NCI-H69 (cell line): ENCODE measurements at places on chromosomes 13 and 19.

DNA sequence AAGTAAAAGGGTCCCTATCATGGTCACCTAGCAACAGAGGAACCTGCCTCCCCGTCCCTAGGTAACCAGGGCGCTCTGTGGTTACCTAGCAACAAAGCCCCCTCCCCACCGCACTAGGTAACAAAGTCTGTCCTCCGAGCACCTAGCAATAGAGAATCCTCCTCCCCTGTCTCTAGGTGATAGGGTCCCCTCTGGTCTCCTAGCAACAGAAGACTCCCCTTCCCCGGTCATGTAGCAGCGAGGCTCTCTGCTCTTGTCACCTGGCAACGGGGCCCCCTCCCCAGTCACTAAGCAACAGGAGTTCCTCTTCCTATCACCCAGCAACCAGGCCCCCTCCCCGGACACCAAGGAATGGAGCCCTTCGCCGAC is 307 bp downstream of the JOSD2 start:
- peak; percentile 96 for DNase-seq

DNA sequence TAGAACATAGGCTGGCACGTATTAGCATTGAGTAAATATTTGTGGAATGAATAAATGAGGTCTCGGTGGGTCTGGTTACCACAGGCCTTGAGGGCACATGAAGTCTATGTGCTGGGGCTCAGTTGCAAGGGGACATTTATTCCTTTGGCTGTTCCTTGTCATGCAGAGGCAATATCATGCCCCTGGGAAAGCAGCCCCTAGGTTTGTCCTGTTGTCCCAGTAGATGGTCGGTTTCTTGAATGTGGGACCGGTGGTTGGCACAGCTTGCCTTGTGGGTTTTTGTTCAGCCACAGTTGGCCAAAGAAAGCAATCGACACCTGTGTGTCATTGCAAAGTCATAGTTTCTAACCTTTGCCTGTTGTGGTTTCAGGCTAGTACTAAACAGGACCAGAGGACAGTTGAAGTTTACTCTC is 24.7 kb upstream of the GPR183 start:
- DNase-seq, result peak; percentile 16

DNA sequence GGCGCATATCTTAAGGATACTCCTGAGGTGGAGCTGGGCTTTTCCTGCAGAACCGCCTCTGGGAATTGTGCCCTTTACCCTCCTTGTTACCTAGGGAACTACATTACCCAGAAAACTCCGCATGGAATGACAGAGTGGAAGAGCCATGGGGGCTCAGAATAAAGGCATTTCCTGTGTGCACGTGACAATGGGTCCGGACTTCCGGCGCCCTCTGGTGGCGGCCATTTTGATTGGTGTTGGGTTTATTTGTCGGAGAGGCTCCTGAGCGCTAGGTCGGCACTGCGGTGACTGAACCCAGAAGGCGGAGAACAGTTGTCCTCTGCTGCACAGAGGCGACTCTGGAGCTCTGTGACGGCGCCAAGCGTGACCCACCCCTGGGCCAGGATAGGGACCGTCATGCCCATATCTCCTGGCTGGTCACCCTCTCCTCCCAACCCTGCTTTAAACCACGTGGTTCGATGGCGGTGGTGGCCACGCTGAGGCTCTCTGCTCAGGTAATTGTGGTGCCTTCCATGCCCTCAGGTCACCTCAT is at the start of gene ZNF587B:
ZNF587B (plus strand) TSS at position 229 of the 532 bp plus-strand sequence; CDS start at position 459, 230 bp downstream.
- peak; percentile 55 for DNase-seq

DNA sequence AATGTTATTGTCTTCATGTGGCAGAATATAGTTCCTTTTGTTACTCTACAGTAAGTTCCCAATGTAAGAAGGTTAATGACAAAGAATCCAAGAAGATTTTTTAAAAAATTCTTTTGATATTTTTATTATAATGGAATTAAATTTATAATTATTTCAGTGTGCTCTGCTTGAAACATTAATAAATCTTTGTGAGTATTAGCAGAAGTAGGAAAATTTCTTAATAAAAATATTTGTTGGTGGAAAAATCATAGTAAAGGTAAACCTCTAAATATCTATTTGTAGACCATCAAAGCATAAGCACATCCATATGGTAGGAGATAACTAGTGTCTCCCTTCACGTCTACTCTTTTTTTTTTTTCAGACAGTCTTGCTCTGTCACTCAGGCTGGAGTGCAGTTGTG is 4.3 kb downstream of the CSNK1A1L start:
- no peak for DNase-seq

GRCh38 chr19:29971002-29971401 is 29.0 kb downstream of the URI1 start:
- peak; percentile 8 for DNase-seq

- no peak for DNase-seq
These were observed 13.2 kb upstream of the ASF1B start for GRCh38 chr19:14149509-14149994.

DNA sequence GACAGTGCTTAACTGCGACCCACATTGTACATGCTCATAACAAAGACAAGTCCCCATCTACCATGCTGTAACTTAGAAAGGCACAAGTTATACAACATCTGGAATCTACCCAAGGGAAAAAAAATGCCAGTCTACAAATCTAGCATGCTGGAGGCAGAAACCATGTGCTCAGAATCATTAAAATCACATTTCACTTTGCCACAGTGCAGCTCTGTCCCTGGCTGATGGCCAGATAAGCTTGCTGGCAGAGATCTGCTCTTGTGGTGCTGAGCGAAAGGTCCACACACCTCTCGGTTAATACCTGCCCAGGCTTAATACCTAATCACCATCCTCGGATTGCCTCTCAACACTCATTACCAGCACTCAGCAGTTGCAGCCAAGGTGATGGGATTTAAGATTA is 74.1 kb upstream of the UQCRFS1 start:
- DNase-seq, result no peak

GRCh38 chr19:821825-822503 is at the start of gene PLPPR3:
Gene PLPPR3 (minus strand): TSS chr19:821955. CDS start chr19:821559, 396 bp downstream.
- peak; percentile 54 for DNase-seq

DNA sequence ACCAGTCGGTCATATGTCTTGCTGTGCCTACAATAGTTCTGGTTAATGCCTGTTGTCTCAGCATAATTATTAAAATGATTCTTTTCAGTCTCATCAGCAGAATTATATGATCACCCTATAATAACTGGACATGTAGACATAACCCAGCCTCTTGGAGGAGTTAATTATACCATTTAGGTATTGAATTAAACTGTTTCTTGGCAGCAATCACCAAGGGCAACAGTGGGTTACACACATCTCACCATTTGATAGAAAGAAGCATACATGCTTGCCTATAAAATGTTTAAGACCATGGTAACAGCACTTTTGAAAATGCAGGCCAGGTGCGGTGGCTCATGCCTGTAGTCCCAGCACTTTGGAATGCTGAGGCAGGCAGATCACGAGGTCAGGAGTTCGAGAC is 184.6 kb downstream of the RGCC start:
- DNase-seq, result peak; percentile 90

DNA sequence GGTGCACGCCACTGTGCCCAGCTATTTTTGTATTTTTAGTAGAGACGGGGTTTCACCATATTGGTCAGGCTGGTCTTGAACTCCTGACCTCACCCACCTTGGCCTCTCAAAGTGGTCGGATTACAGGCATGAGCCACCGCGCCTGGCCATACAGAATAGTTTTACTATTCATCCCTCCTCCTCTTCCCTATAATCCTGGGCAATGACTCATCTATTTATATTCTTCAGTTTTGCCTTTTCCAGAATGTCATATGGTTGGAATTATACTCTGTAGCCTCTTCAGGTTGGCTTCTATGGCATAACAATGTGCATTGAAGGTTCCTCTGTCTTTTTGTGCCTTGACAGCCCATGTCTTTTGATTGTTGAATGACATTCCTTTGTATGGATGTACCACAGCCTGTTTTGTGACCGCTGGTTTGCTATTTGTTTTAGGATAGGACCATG is 22.2 kb upstream of the LRP3 start:
- no peak for DNase-seq

DNA sequence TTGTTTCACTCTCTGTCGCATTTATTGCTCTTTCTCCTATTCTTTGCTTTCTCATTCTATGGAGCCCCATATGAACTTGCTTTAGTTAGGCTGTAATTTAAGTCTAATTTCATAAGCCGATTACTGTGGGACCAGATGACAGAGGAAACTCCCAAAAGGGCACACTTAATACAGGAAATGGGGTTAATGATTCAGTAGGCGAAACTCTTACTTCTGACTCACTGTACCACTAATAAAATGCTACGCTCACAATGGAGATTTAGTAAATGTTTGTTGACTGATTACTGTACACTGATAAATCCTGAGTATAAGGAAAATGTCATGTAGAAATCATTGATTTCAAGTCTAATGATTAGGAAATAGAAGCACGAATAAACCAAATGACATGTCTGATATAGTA is 276.4 kb downstream of the KLF5 start:
- no peak for DNase-seq

- DNase-seq, result peak; percentile 87
These were observed 42.5 kb upstream of the SCEL start for GRCh38 chr13:77492982-77493381.

GRCh38 chr19:14409146-14410023 is 9.8 kb downstream of the DDX39A start:
- DNase-seq, result no peak

DNA sequence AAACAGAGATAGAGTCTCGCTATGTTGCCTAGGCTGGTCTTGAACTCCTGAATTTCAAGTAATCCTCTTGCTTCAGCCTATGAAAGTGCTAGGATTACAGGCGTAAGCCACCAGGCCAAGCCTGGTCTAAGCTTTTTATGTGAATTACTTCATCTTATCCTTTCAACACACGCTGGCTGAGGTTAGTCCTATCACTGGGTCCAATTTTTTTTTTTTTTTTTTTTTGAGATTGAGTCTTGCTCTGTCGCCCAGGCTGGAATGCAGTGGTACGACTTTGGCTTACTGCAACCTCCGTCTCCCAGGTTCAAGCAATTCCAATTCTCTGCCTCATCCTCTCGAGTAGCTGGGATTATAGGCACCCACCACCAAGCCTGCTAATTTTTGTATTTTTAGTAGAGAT is 10.4 kb downstream of the MYO1F start:
- no peak for DNase-seq

DNA sequence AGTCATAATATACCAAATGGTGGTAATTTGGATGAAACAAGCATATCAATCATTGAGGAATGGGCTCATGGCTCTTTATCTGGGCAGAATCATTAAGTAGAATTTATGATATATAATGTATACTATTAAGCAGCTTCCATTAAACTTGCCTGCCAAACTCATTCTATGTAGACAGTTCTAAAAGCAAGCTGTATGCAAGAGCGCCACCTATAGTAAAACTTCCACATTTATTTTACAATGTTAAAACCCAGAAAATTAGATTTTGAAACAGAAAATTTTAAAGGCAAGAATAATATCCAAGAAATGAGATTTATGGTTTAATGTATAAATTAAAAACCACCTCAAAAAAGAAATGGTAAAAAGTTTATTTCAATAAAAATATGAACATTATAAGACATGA is 161.5 kb downstream of the MZT1 start:
- peak; percentile 45 for DNase-seq
